ENCODE measurements at places on chromosomes 3 and 15.

- no peak for DNase-seq
These were observed 463.3 kb upstream of the CCDC54 start for GRCh38 chr3:106913966-106914365.

DNA sequence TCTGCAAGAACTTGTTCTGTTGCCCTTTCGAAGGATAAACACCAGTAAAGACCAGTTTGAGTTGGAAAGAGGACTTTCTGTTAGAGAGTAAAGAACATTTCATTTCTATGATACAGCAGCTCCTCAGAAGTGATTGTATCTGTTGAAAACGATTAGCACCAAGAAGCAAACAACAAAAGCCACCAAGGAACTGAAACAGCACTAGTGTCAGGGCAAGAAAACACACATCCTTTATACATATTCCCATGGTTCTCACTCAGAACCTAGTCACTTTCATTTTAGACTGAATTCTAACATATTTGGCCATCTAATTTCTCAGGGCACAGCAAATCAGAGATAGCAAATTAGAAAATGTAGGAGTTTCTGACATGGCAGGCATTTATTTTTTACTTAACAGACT lies 116.1 kb downstream of the ATP1B3 start:
- no peak for DNase-seq

GRCh38 chr15:69080295-69081248 lies 66.1 kb downstream of the NOX5 start:
- no peak for DNase-seq

DNA sequence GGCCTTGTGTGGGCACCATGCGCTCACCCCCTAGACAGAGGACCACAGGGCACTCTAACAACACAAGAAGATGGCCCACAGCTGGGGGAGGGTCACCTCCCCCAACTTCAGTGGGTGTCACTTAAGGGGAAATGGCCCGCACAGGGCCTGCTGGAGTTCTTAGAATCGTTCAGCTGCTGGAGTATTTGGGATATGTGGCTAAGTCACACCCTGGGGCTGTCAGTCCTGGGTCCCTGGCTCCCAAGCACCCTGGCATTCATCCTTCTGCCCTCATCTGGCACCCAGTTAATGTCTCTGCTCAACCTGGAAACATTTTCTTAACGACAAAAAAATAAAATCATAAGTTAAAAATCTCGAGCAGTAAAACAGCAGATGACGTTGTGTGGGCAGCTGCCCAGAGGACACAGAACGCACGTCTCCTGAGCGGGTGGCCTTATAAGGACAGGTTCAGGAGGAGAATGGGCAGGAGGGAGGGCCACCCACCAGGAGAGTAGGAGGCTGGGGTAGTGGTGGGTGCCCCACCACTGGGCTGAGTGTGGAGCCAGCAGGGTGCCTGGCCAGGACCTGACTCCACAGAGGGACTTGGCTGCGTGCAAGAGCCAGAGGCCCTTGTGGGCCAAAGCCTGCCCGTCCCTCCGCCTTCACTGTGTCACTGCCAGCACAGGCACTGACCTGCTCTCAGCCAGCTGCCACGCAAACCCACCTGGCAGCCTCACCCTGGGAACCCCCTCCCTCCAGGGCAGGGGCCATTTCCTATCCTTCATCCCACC lies 11.5 kb downstream of the KBTBD13 start:
- no peak for DNase-seq

GRCh38 chr3:18500322-18500721 lies 75.2 kb upstream of the SATB1 start:
- DNase-seq, result no peak

DNA sequence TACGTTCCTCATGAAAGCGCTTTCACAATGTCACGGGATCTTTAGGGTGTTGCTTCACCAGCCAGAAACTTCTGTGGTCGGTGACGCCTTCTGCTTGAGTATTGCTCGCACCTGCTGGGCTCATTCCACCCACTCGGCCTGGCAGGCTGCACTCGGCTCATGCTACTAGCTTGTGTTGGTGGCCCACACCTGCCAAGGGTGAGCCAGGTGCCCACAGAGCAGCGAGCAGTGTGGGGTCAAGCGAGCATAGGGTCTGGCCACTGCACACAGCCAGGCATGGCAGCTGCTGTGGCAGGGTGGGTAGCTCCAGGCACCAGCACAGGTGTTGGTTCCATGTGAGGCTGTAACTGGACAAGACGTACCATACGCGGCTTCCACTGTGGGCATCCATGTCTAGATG lies 202.9 kb upstream of the CADM2 start:
- DNase-seq, result no peak
